ENCODE measurements at places on chromosomes 3 and 15.

- DNase-seq: no peak
Observed at GRCh38 chr3:185912929-185913901, 24.6 kb downstream of the TRA2B start.

DNA sequence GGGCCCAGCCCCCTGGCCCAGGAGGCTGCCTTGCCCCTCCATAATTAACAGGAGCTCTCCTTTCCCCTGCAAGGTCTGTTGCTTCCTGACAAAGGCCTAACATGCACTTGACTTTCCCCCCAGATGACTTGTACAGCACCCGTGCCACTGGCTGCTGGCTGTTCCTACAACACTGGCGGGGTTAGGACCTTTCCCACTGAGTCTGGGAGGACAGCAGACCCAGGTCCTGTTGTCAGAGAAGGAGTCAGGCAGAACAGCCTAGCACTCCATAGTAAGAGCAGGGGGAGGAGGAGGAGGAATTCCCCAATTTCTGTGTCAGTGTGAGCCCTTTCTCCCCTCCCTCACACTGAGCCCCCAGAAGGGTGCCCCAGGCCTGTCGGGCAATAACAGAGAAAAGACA, 99.2 kb downstream of the CORO2B start:
- DNase-seq: no peak

GRCh38 chr3:150268426-150269391, 139.4 kb upstream of the TSC22D2 start:
- DNase-seq: no peak

GRCh38 chr3:13717222-13717895, 162.5 kb downstream of the WNT7A start:
- DNase-seq: no peak

- no peak for DNase-seq
Observed at GRCh38 chr3:99315896-99316295, 322.5 kb upstream of the COL8A1 start.

DNA sequence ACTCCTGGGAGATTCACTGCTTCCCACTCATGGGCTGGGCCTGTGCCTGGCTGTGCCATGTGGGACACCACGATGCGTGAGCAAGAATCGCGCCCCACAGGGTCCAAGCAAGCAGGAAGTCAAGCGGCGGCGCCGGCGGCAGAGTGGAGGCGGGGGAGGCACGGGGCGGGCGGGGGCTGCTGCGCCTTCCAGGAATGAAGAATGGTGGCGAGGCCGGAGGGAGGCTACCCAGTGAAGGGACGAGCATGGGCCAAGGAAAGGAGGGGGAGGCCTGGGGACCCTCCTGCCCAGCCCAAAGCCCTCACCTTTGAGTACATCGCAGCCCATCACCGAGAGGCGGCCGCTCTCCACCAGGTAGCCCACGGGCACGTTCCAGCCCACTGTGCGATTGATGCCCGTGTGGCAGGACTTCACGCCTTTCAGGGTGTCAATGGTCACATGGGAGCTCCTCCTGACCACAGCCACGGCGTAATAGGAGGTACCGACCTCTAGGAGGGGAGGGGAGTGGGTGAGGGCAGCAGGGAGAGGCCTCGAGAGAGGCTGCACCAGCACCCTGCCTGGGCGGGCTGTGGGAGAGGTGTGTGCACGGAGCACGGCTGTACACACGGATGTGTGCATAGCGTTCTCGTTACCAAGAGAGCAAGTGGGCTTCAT, 5.5 kb downstream of the MELTF start:
- no peak for DNase-seq

GRCh38 chr3:42829083-42829627, 19.9 kb downstream of the ACKR2 start:
- DNase-seq: no peak

All from SK-N-DZ (cell line).